ENCODE measurements at places on chromosomes 5 and 9. TPM values are rescaled to one million over a fixed set of nuclear protein-coding genes. Genes with fewer than 3 reads are reported as not detected.

GPSM1 gene
- 2.3 TPM for total RNA-seq

MYOZ3 gene
- total RNA-seq, result 0.32 TPM

SLC36A2 gene
- not detected for total RNA-seq

FCN1 gene
- 0.79 TPM for total RNA-seq

GFI1B gene
- total RNA-seq, result 1.1 TPM

PCDHAC2 gene
- total RNA-seq, result 0.05 TPM

DNA sequence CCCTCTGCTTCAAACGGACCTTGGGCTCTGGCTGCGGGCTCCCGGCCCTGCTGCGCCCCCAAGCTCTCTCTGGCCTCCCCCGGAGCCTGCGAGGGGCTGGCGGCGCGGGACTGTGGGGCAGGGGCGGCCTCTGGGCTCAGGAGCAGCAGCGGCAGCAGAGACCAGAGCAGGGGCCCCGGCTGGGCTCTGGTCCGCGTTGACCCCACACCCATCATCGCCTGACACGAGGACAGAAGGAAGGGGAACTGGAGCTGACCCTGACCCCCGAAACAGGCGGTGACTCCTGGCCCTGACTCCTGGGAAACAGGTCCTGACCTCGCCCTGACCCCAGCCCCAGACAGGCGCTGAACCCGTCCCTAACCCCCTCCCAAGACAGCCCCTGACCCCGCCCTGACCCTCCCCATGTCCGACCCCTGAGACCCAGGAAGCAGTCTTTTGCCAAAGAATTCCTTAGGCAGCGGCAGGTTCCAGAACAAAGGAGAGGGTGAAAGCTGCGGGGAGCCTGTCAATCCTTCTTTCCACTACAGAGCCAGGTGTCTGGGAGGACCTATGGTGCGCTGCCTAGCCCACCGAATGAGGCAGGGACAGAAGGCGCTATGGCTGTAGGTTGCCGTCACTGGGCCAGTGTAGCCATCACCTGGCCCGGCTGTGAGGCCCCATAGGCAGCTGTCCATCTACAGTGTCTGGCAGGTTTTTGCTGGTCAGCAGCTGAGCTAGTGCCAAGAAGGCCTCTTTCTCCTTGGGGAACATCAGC lies 74.7 kb upstream of the SPTLC1 start:
- DNase-seq, result no peak

- no peak for DNase-seq
Observed at GRCh38 chr5:53311681-53312080, 168.7 kb upstream of the FST start.

DNA sequence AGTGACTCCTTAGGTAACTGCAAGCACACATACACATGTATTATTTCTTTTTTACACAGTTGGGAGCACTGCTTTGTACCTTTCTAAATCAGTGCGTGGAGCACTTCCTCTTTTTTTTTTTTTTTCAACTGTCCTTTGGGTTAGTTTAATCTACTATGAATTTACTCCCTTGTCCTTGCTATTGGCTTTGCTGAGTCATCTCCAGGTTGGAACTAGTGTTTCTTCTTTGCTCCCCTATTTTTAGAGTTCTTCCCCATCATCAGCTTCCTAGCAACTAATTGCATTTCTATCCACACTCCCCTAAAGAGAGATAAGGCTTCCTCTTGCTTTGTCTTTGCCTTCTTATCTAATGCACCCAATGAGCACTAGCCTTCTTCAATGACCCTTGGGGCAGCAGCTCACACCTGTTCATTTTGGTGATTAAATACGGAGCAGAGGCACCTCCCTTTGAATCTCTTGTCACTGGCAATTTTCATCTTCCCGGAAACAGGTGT lies 24.3 kb downstream of the S100Z start:
- no peak for DNase-seq

GRCh38 chr5:176151281-176151680 lies 86.9 kb upstream of the SIMC1 start:
- no peak for DNase-seq

DNA sequence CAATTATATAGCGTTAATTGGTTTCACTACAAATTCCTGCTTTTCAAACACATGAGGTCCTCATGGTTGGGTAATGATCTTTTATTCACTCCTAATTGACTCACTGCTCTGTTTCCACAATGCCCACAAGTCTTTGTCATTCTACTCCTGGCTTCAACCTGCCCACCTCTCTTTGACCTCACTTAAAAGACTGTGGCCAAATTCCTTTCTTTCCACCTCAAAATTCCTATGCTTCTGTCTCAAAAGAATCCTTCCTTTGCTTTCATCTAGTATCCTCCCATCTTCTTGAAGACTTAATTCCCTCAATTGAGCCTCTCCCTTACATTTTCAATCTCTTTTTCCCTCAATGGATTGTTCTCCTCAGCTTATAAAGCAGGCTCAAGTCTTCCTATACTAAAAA lies 4.9 kb downstream of the APBA1 start:
- DNase-seq, result no peak

All from colonic mucosa (tissue), 4 donors.